ENCODE measurements at places on chromosomes 1 and 21. TPM values are rescaled to one million over a fixed set of nuclear protein-coding genes. Genes with fewer than 3 reads are reported as not detected.
A peak's percentile ranks its signal among the peaks of the same experiment; 100 is the strongest.

GRCh38 chr21:37797403-37797802 is 118.9 kb downstream of the KCNJ6 start:
- no peak for DNase-seq

DNA sequence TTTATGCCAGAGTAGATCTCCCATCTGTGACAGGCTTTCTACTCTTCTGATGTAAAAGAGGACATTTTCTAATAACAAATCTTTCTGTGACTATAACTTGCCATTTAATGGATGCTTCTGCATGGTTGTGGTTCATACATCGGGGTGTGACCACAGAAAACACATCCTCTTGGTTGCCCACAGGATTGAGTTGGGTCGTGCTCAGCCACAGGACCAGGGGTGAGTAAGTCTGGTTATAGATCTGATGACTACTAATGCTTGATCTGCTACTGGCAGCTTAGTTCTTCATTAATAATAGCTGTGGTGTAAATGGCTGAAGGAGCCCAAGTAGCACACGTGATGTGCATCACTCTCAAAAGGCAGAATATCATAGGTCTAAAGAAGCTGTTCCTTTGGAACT is 328.2 kb downstream of the RWDD3 start:
- DNase-seq: no peak

Gene KRTAP6-1
- total RNA-seq: not detected

Gene SIK1
- 31.6 TPM for total RNA-seq

Gene SLAMF6
- 43.0 TPM for total RNA-seq

DNA sequence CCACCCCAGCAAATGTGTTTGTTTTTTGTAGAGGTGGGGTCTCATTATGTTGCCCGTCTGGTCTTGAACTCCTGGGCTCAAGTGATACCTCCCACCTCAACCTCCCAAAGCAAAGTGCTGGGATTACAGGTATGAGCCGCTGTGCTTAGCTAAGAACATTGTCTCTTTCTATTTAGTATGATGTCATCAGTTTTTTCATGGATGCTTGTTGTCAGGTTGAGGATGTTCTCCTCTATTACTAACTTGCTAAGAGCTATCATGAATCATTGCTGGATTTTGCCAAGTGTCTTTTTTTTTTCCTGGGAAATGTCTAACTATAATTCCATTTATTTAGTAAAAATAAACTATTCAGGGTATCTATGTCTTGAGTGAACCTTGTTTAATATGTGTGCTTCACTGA is 19.0 kb upstream of the MPC2 start:
- DNase-seq: no peak

Gene VASH2
- not detected for total RNA-seq

- DNase-seq: no peak
Observed at GRCh38 chr1:115652236-115652788, 10.5 kb downstream of the VANGL1 start.

- DNase-seq: no peak
Observed at GRCh38 chr1:176172215-176172614, 34.9 kb downstream of the COP1 start.

DNA sequence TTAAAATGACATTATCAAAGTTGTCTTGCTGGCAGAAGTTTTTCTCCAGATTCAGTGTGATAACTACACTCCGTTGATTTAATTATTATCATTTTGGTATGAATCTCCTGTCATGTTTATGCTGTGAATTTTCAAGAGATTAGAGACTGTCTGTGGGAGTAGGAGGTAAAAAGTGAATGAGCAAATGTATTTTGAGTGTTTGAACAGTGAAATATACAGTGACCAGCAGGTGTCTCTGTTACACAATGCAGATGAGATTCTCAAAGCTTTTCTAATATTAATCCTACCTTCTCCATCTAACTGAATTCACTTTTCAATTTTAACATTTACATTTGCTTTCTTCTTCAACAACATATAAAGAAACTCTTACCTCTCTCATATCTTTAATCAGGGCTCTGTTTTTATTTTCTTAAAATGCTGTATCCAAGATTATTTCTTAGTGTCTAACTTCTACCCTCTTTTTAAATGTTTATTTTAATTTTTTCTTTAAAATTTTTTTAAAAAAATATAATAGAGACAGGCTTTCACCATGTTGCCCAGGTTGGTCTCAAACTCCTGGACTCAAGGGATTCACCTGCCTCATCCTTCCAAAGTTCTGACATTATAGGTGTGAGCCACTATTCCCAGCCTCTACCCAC is 20.9 kb upstream of the HSPA13 start:
- no peak for DNase-seq

- DNase-seq: no peak
Observed at GRCh38 chr1:157001304-157001703, 44.2 kb downstream of the ARHGEF11 start.

Gene NUP210L
- 0.11 TPM for total RNA-seq

Gene DCDC2B
- total RNA-seq: 0.22 TPM

DNA sequence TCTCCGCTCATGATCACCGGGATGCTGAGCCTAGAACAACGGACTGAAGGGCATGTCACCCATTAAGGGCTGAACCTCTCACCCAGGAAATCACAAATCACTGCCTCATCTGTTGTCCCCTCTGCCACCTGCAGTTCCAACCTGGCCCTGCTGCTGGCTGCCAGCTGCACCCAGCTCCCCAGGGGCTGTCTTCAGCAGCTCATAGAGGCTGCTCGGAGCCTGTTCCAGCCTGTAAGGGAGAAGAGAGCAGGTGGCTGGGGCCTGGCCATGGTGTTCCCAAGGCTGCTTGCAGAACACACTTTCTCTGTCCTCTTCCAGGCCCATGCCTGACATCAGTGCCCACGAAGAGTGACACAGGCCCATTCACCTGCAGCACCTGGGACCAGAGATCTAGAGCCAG is 44.5 kb upstream of the DISP3 start:
- no peak for DNase-seq

Gene FCGR3B
- not detected for total RNA-seq

Gene LEFTY2
- total RNA-seq: not detected

Gene ANKRD65
- total RNA-seq: not detected

GRCh38 chr1:221184131-221184794 is 305.0 kb downstream of the HLX start:
- DNase-seq: no peak

DNA sequence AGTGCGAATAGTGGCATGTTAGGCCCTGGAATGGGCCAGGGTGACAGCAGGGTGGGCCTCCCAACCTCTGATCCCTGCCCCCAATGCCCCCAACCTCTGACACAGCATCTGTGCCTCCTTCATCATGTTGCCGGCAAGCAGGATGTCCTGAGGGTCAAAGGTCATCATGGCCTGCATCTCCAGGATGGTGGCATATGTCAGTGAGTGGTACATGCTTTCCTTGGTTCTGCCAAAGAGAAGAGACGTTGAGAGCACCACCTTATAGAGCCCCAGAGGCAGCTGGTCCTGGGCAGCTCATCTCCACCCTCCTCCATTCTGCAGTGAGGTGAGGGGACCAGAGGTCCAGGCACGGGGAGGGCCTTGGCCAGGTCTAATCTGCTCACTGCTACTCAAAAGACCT is 17.6 kb downstream of the TTC39A start:
- no peak for DNase-seq

- DNase-seq: no peak
Observed at GRCh38 chr1:12276225-12276624, 46.4 kb downstream of the VPS13D start.

- no peak for DNase-seq
Observed at GRCh38 chr1:51301152-51301843, 29.1 kb downstream of the TTC39A start.

Gene LORICRIN
- total RNA-seq: not detected

DNA sequence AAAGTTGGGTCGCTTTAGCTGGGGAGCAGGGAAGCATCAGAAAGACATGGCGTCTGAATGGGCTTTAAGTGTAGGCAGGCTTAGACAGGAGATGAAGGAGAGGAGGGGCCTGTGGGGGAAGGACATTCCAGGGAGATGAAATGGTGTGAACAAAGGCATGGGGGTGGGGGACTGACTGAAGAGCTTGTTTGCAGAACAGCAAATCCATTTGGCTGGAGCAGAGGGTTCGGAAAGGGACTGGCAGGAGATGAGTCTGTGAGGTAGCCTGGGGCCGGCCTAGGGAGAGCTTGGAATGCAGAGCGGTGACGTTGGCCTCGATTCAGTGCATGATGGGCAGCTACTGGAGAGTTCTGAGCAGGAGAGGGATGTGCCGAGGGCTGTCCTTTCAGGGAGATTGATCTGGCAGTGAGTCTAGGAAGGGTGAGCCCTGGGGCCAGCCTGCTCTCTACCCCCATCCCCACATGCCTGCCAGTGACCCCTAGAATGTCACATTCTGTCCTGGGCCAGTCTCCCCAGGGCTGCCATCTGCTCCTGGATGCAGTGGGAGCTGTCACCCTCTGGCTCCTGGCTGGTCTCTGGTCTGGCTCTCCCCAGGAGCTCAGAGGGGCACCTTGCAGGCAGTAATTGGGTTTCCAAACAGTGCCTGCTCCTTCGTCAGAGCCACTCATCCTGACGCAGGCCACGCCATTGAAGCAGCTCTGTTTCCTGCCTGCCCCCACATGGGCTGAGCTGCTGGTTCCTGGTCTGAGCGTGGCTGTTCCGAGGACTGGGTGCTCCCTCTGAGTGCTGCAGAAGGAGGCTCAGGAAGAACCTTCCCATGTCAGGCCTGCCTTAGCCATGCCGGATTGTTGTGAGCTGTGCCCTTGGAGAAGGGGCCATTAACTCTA is 22.3 kb upstream of the TMEM222 start:
- DNase-seq: no peak

GRCh38 chr1:11187494-11187893 is 1.7 kb upstream of the ANGPTL7 start:
- DNase-seq: no peak

DNA sequence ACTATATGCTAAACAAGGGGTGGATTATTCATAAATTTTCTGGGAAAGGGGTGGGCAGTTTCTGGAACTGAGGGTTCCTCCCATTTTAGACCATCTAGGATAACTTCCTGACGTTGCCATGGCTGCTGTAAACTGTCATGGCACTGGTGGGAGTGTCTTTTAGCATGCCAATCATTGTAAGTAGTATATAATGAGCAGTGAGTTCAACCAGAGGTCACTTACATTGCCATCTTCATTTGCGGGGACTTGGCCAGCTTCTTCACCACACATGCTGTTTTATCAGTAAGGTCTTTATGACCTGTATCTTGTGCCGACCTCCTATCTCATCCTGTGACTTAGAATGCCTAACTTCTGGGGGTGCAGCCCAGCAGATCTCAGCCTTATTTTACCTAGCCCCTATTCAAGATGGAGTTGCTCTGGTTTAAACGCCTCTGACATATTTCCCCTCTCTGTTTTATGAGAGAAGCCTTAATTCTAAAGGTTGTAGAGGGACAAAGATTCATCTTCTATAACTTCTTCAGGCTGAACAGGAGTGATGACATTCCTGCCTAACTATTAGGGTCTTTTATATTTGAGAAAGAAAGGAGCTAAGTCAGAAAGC is 60.4 kb downstream of the DIP2A start:
- DNase-seq: no peak

DNA sequence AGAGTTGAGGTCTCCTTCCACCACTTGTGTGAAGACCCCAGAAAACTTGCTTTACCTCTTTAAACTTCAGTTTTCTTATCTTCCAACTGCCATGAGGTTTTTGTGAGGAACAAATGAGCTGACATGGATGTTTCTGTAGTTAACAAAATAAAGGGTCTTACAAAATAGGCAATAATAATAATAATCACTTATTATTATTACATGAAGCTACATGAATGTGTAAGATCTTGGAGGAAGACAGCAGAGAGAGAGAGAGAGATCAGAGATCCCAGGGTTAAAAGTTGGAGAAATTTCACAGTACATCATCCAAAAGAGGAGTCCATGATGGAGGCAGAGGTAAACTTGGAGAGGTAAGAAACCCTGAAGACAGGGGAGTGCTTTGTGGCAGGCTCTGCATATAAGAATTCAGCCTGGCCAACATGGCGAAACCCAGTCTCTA is 10.7 kb downstream of the RCC1 start:
- no peak for DNase-seq

- DNase-seq: no peak
Observed at GRCh38 chr1:67446893-67447292, 16.7 kb upstream of the SERBP1 start.

Gene RHCE
- total RNA-seq: 0.25 TPM

Gene CADM3
- not detected for total RNA-seq

- peak; percentile 56 for DNase-seq
Observed at GRCh38 chr1:19390901-19391595, 78.9 kb downstream of the SLC66A1 start.

DNA sequence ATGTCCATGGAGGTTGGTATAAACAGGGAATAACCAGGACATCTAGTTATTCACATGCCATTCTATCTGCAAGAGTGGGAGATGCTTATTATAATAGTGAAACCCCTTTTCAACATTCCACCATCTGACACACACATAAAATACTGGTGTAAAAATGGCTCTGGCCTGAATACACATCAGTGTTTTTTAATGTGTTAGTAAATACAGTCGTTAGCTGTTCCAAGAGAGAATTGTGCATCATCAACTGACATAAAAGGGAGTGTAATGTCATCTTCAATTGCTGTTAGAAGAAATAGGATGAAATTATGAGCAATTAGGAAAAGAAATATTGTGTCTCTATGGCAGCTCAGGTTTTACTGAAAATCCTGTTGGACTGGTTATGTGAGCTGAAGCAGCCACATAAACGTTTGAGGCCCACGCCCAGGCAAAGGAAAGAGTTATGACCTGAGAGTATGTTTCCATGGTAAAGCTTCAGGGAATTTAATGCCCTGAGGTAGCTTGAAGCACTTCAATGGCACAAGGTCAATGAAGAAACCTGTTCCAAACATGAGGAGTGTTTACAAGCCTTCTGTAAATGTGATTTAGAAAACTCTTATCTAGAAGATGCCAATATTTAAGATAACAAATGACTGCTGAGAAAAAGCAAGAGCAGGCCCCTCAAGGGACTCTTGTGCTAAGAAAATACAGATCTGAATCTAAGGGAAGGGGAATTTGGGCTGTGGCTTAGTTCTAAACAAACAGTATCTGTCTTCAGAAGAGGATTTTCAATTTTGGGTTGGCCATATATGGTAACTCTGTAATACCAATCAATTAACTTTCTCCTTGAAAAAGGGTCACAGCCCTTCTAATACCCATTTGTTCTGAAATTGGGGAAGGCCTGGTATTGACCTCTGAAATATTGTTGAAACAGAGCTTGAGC is 384.3 kb downstream of the SEC16B start:
- DNase-seq: no peak

DNA sequence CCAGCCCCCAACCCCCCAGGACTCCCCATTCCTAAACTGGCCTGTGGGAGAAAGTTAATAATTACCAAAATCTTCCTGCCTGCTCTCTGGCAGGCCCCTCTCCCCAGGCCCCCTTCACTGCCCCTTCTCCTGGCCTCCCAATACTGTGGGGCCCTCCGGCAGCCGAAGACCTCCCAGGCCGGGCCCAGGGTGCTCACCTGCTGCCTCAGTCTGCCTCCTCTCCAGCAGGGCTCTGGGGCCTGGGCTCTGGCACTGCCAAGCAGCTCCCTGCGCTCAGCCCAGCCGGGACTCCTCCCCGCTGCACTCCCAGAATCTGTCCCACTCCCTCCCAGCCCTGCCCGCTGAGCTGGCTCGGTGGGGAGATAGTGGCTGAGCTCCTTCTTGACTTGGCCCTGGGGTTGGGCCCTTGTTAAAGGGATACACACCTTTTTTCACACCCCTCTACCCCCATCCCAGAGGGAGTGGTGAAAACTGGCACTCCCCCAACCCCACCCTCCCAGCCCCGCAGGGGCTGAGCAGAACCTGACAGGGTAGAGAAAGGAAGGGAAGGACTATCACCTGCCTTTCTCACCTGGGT is at the start of gene S100A16:
TSS of gene S100A16 (minus strand) at position 383 of the 577 bp plus-strand sequence. CDS start 4,986 bp downstream, outside the sequence.
- DNase-seq: no peak

Gene CLCNKA
- total RNA-seq: not detected
